ENCODE measurements at places on chromosomes 5 and 9.

DNA sequence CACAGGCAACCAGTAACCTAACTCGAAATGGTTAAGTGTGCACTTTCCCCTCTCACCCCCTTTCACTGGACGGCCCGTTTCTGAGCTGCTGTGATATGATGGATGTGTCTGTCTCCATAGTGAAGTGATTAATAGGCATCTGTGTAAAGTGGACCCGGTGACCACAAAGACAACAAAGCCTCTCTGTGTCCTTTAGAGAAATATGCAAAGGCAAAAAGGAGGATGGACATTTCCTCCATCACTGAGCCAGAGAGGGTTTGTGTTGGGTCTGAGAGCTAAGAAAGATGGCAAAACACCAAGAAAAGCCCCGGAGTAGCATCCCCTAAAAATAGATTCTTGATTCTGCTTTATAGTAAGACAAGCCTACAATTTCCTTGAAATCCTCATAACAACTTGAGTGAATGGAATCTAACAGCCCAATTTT, 120.6 kb downstream of the SEMA6A start:
- DNase-seq: peak; percentile 80

DNA sequence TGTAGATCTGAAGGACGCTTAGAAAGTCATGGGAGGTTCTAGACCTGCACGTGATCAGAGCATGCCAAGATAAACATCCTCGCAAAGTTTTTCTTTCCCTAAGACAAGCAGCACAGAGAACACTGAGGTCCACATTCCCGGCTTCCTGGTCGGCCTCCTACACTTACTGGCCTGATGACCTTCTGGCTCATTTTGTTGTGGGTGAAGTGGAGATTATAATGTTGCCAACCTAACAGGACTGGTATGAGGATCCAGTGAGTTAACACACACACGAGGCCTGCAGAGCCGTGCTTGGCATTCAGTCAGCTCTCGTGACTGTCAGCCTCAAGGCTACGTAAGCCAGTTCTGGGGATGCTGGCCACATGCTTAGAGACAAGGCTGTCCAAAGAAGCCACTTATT, 186.0 kb downstream of the TENT4A start:
- DNase-seq: no peak

DNA sequence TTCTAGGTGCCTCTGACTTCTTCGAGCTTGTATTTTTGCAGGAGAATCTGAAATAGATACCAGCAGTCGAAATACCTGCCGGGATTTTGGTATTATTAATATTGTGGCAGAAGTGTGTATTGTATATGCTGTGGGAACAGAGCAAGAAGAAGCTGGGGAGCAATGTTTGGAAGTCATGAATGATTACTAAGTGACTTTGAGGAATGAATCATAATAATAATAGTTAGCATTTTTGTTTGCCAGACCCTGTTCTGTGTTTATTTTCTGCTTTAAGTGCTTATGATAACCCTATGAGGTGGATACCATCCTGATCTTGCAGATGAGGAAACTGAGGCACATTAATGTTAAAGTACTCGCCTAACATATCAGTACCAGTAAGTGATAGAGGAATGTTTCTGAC, 32.4 kb downstream of the RAB24 start:
- no peak for DNase-seq

DNA sequence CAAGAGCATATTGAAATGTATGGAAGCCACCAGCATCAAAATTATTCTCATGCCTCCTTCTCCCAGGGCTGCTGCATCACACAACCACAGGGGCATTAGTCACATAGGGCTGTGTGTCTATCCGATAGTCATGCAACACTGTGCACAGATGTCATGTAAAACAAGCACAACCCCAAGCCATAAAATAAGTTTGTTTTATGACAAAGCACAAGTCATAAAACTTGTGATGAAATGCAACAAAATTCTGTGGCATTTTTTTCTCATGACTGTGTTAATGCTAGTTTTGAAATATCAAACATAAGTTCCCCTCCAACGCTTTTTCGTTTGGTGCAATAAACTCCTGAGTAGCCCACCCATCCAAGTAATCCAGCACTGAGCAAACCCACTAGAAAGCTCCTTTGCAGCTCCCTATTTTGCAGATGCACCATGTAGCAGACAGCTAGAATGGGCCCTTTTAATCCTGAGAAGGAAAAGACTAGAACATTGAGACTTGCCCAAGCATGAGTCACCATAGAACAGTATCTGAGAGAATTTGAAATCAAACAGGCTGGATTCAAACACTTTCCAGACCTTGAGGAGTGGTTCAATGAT, 93.3 kb upstream of the ZNF366 start:
- DNase-seq: peak; percentile 34

DNA sequence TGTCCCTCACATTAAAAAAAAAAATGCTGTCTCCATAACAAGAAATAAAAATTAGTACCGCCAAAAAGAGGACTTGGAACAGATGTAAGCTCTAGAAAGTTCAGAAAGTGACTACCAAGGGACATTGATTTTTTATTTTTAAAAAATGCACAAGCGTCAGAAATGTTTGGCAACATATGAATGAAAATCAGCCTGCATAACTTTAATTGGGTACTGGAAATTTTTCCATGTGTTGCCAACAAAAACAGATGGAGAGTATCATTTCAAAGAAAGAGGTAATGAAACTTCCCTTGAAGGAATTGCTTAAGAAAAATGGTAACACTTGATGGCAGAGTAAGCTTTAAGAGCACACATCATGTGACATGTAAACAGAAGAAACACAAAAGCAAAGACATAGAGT, 47.2 kb downstream of the OR2K2 start:
- DNase-seq: no peak

GRCh38 chr5:80921026-80921425, 39.1 kb upstream of the RASGRF2 start:
- no peak for DNase-seq

- DNase-seq: no peak
These were observed 54.2 kb downstream of the FNBP1 start for GRCh38 chr9:129988607-129989361.

DNA sequence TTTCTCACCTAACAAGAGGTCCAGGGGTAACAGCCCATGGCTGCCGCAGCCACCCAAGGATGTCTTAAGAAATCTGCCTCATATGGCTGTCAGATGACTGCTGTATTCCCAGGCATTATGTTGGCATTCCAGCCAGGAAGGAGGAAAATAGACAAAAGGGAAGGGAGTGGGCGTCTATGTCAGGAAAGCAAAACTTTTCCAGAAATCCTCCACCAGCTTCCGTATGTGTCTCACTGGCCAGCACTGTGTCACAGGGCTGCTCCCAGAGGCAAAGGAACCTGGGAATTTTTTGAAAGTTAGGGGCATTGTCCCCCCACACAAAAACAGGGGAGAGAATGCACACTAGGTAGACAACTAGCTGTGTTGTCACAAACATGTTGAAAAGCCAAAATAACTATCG, 7.3 kb downstream of the BHMT2 start:
- no peak for DNase-seq

DNA sequence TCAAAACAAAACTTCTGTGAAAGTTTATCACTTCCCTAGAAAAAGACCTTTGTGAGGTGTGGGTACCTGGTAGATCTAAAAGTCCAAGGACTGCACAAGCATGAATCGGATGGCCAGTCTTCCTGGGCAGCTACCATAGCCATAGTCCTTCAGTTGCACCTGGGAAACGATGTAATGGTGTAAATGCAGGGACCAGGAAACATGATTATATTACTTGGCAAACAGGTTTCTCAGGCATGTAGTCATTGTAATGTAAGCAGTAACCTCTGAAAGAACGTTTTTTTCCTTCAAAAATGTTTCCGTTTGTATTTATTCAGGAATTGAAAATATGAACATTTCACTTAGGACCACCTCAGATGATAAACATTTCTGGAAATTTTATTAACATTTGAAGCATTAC, 433.4 kb downstream of the DTWD2 start:
- DNase-seq: no peak

- DNase-seq: no peak
These were observed 1272.3 kb upstream of the CDH9 start for GRCh38 chr5:28310696-28311095.

GRCh38 chr5:159640446-159640845, 275.8 kb upstream of the ADRA1B start:
- DNase-seq: no peak

DNA sequence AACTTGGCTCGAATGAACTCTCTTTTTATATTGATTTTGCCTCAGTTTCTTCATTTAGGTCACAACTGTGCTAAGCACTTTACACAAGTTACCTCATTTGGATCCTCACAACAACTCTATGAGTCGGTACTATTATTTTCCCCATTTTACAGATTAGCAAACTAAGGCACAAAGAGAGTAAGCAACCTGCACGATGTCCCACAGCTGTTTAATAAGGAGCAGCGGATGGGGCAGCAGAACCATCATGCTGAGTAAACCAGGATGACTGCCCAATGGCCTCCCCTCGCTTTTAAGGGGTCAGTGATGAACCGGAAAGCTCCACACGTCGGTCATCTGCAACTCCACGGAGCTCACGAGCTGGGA, 607 bp downstream of the PRELID2 start:
- no peak for DNase-seq

DNA sequence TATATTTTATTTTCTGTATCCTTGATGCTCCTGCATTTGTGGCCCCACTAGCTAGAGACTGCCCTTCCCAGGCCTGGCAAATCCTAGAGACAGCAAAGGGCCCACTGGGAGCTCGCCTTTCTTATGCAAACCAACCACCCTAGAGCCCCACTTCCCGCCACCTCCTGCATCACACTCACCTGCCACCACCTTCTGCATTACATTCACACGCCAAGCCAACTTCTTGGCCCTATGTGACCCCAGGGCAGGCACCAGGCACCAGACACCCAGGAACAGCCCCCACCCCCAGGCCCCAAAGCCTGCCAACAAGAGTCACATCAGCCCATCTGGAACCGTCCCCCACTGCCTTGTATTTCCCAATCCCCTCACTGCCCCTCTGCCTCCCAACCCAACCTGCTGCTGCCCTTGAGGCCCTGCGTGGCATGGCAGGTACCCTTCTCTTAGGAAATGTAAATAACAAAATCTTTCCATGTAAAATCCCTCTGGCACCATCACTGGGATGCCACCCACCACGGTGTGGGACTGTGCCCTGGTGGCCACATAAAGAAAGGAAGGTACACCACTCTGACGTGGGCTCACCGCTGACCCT, 22.0 kb downstream of the ROR2 start:
- no peak for DNase-seq

GRCh38 chr5:42570966-42571960, 148.0 kb downstream of the GHR start:
- no peak for DNase-seq

DNA sequence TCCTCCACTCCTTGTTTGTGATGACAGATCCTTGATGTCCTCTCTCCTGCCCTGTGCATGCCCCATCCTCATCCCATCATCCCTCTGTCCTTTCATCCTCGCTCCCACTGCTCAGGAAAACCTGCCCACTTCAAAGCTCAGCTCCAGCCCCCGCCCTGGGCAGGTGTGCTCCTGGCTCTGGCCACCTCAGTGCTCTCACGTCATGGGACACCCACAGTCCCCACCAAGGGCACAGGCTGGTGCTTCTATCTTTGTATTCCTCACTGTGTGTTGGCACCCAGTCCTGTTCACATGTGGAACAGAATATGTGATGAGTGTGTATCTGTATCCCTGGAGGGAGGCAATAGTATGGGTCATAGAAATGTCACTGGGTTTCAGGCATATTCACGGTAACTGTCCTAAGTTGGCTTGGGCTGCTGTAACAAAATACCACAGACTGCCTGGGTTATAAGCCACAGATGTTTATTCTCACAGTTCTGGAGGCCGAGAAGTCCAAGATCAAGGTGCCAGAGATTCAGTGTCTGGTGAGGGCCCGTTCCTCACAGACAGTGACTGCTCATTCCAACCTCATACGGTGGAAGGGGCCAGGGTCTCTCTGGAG, 13.5 kb downstream of the GFPT2 start:
- DNase-seq: peak; percentile 60

DNA sequence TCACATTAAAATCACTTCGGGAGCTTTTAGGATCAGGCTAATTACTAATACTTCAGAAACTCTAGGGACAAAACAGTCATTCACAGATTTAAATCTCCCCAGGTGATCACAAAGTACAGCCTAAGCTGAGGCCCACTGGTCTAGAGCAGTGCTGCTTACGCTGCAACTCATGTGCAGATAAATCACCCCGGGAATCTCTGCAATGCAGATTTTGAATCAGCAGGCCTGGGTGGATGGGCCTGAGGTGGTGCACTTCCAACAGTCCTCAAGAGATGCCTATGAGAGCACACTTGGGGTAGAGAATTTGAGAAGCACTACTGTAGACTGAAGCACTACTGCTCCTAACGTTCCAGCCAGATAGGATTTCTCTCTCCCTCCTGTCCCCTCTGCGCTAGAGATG, 28.4 kb downstream of the CSF1R start:
- DNase-seq: no peak

DNA sequence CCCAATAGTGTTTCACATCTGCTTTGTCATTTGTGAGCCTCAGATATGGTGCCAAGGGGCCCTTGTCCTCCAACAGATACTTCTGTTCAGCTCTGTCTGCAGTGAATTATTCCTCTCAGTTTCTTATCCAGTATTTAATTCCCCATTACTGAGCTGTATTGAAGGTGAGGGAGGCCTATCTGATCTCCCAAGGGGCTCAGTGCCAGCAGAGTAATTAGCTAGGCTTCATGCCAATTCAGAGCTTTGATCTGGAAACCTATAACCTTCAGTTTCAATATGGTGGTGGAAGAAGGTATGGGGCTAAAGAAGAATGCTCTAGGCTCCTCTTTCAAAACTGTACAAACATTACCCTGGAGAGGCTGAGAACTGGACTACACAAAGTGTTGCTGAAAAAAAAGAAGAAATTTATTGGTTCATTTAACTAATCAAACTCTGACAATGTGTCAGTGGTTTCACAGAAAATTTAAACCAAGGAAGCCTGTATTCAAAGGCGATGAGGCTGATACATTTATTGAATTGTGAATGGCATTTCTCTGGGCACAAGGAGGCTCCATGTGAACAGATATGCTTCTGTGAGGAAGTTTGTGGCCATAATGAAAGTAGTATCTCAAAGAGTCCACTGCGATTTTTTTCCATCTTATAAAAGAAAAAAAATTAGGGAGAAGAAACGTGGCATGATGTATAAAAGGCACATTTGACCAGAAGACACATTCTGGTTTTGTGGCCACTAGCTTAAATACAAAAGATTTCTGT, 397.8 kb downstream of the TLE4 start:
- DNase-seq: no peak

- DNase-seq: peak; percentile 50
These were observed 69.6 kb upstream of the SLC30A5 start for GRCh38 chr5:69024241-69024651.

- no peak for DNase-seq
These were observed 37.0 kb downstream of the SYK start for GRCh38 chr9:90838581-90839154.

- DNase-seq: no peak
These were observed 14.0 kb downstream of the SLC1A1 start for GRCh38 chr9:4504250-4504649.

GRCh38 chr9:17004500-17004899, 130.3 kb upstream of the CNTLN start:
- no peak for DNase-seq

DNA sequence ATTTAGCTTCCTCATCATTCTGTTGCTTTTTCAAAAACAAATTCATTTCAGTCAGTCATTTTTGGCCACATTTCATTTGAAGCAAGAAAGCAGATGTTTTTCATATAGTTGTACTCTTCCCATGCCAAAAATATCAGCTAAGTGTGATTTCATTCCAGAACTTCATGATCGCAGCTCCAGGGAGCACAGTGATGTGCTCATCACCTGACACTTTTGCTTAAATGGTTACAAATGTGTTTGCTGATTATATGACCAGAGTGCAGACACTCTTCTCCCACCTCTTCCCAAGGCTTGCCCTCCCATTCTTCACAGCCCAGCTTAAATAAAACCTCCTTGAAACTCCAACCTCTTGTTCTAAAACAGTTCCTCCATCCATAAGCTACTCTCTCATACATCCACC, 32.6 kb downstream of the GABRB2 start:
- DNase-seq: no peak

Measured in SW480 (cell line).